Common myeloid progenitor, CD34-positive (primary cell): ENCODE measurements at places on chromosomes 1 and 21.

GRCh38 chr1:65650682-65651081 is 142.0 kb upstream of the PDE4B start:
- H3K36me3 ChIP-seq = no peaks in the 10 kb centered on the region
- no peaks in the 10 kb centered on the region for H3K4me1 ChIP-seq
- no peaks in the 10 kb centered on the region for H3K27me3 ChIP-seq
- DNase-seq = no peak
- H3K27ac ChIP-seq = no peak overlapping the region
- H3K4me3 ChIP-seq = no peak overlapping the region

DNA sequence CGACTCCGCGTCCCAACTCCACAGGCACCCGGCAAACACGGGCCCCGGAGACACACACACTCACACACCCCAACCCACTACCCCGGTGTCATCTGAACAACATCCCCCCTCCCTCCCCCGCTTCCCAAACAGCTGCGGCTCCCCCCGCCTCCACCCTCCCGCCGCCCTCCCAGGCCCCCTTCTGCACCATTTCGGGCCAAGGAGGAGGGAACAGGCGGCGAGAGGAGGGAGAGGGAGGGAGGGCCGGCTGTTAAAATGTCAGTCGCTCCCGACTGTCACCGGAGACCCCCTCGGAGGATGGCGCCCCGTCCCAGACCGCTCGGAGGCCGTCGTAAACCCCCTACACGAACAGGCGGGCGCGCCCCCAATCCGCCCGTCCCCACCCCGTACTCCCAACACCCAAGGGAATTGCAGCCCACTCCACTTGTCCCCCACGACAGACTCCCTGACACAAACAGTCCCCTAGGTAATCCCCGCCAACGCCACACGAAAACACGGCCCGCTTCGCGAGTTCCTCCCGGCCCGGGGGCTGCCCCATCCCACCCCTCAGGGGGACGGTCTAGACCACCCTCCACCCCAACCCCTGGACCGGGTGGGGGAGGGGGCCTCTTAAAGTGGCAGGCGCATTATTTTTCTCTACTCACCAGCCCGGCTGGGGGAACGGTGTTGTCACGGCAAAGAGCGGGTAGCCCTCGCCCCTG is 583 bp downstream of the MEF2D start:
- DNase-seq = no peak
- peaks cover 76% of the 10 kb centered on the region for H3K4me1 ChIP-seq
- peak overlapping the region; percentile 95 for H3K27ac ChIP-seq
- H3K36me3 ChIP-seq = peaks cover 21% of the 10 kb centered on the region

GRCh38 chr1:207841901-207842300 is 69.0 kb downstream of the CD34 start:
- peak; percentile 58 for DNase-seq
- peaks cover 26% of the 10 kb centered on the region for H3K4me1 ChIP-seq
- peak overlapping the region; percentile 31 for H3K4me3 ChIP-seq
- no peaks in the 10 kb centered on the region for H3K27me3 ChIP-seq
- peak overlapping the region; percentile 12 for H3K27ac ChIP-seq

GRCh38 chr21:31580866-31581276 is 78.6 kb upstream of the SOD1 start:
- H3K36me3 ChIP-seq = no peaks in the 10 kb centered on the region
- H3K27me3 ChIP-seq = no peaks in the 10 kb centered on the region
- H3K4me1 ChIP-seq = no peaks in the 10 kb centered on the region
- DNase-seq = peak; percentile 79

DNA sequence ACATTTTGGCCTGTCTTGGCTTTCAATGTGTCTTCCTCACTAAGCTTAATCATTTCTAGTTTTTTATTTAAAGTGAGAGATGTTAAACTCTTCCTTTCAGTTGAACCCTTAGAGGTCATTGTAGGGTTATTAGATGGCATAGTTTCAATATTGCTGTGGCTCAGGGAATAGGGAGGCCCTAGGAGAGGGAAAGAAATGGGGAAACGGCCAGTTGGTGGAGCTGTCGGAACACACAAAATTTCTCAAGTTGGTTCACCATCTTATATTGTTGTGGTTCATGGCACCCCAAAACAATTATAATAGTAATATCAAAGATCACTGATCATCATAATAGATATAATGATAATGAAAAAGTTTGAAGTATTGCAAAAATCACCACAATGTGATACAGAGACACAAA is 31.4 kb upstream of the KAZN start:
- no peaks in the 10 kb centered on the region for H3K4me1 ChIP-seq
- H3K36me3 ChIP-seq = no peaks in the 10 kb centered on the region
- H3K27ac ChIP-seq = no peak overlapping the region
- DNase-seq = no peak

DNA sequence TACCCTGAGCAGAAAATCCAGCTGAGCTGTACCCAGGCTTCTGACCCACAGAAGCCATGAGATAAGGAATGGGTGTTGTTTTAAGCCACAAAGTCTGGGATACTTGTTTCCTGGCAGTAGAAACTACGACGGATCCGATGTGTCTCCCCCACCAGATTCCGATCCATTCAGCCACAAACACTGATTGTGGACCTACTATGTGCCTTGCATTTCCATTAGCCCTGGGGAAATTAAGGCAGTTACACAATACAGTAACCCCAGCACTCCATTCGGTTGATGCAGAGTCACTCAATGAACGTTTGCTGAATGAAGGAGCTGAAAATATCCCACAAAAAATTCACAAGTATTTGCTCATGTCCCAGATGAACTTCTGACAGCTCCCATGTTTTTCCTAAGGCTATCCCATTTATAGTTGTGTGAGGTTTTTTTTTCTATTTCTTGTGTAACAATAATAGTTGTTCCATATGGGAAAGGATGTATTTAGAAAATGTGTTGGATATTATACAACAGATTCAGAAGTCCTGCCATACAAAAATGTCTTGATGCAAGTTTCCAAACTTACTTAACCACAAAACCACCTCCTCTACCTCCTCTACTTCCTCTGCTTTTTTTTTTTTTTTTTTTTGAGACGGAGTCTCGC is 29.6 kb upstream of the KAZN start:
- H3K4me3 ChIP-seq = no peak overlapping the region
- no peaks in the 10 kb centered on the region for H3K36me3 ChIP-seq
- no peaks in the 10 kb centered on the region for H3K27me3 ChIP-seq
- H3K27ac ChIP-seq = no peak overlapping the region
- DNase-seq = peak; percentile 11
- peaks cover 4% of the 10 kb centered on the region for H3K4me1 ChIP-seq

GRCh38 chr1:67332653-67333529 is 25.2 kb downstream of the IL12RB2 start:
- no peak for DNase-seq
- peaks cover 57% of the 10 kb centered on the region for H3K36me3 ChIP-seq
- H3K4me1 ChIP-seq = no peaks in the 10 kb centered on the region

- peaks cover 30% of the 10 kb centered on the region for H3K4me1 ChIP-seq
- H3K36me3 ChIP-seq = no peaks in the 10 kb centered on the region
- H3K27ac ChIP-seq = no peak overlapping the region
- no peak for DNase-seq
- H3K27me3 ChIP-seq = no peaks in the 10 kb centered on the region
These were observed 96.7 kb upstream of the S1PR1 start for GRCh38 chr1:101139821-101140718.

DNA sequence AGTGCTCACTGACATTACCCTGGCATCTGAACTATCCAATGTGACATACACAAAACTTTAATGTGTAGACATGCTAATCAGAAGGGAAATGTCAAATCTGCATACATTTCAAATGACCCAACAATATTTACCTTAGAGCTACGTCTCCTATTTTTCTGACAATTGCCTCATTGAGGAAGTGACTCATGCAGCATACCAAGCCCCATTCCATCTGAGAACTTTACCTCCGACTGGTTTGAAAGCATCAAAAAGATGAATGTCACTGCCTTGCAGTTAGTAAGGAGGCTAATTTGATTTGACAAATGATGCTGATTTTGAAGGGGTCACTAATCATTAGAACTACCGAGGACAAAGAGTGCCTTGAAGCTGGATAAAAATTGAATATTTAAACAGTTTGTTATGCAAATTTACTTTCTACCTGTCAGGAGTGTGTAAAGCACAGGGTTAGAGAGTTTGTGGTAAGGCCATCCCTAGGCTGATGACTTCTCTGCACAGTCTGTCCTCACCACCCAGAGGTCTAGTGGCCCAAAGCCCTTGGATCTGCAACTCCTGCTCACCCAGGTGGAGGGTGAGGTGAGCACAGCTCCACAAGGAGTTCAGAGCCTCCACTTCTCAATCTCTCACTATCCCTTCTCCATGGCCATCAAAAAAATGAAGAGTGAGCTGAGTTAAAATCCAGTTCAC is 500.3 kb upstream of the C1orf87 start:
- no peak overlapping the region for H3K27ac ChIP-seq
- no peaks in the 10 kb centered on the region for H3K36me3 ChIP-seq
- no peak for DNase-seq
- peaks cover 28% of the 10 kb centered on the region for H3K4me1 ChIP-seq
- no peak overlapping the region for H3K4me3 ChIP-seq
- no peaks in the 10 kb centered on the region for H3K27me3 ChIP-seq

DNA sequence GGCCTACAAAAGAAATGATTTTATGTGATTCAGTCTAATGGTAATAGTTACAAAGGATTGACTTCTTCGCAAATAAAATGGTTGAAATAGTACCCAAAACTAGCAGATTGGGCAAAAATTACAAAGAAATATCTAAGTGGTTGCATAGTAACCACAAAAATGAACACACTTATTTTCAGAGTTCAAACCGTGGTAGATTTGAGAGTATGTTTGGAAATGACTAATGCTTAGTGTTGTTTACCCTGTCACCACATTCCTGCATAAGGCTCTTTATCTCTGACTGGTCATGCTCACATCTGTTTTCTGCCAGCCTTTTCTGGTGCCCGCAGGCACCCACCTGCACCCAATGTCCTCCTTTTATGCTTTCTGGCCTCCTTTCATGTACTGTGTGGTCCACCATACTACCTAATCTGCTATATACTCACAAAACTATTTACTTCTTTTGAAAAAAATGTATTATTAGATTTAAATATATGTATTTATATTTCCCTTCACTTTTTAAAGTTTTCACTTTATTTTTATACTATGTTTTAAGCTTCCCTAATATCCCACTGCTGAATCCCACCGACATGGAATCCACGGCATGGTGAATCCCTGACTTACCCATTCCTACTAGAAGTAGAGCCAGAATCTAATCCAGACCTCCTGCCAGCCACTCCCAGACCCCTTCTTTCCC is 30.3 kb downstream of the PTPRC start:
- H3K4me3 ChIP-seq = no peak overlapping the region
- peaks cover 12% of the 10 kb centered on the region for H3K4me1 ChIP-seq
- DNase-seq = peak; percentile 60
- H3K27ac ChIP-seq = peak overlapping the region; percentile 29

DNA sequence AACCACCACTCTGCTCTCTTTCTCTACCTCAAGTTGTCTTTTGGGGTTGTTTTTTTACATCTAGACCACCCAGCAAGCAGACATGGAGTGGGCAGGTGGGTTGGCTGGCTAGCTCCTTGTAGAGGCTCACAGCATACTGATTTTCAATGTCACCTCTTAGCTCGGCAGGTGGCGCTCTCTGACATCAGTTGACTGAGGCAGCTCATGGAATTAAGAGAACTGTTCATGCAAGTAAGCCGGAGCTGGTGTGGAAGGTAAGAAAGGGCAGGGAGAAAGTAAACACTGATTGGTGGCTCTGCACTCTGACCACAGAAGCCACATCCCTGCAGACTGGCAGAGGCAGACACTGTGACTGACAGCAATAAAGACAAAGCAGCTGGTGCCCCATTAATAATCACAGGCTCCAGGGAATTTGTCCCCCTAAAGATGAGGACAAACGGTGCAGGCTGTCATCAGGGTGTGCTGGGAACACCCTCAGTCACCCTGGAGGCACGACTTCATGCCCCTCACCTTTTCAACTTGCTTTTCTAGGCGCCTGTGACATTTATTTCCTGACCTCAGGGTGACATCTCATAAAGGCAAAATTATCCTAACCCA is 226.8 kb downstream of the LMX1A start:
- DNase-seq = peak; percentile 54
- H3K27ac ChIP-seq = no peak overlapping the region
- H3K4me1 ChIP-seq = no peaks in the 10 kb centered on the region
- H3K4me3 ChIP-seq = no peak overlapping the region
- no peaks in the 10 kb centered on the region for H3K36me3 ChIP-seq
